ENCODE measurements at places on chromosomes 1 and 21. TPM values are rescaled to one million over a fixed set of nuclear protein-coding genes. Genes with fewer than 3 reads are reported as not detected.
A peak's percentile ranks its signal among the peaks of the same experiment; 100 is the strongest.

Gene GLIS1
- 2.5 TPM for polyA plus RNA-seq

Gene TFF1
- not detected for polyA plus RNA-seq

DNA sequence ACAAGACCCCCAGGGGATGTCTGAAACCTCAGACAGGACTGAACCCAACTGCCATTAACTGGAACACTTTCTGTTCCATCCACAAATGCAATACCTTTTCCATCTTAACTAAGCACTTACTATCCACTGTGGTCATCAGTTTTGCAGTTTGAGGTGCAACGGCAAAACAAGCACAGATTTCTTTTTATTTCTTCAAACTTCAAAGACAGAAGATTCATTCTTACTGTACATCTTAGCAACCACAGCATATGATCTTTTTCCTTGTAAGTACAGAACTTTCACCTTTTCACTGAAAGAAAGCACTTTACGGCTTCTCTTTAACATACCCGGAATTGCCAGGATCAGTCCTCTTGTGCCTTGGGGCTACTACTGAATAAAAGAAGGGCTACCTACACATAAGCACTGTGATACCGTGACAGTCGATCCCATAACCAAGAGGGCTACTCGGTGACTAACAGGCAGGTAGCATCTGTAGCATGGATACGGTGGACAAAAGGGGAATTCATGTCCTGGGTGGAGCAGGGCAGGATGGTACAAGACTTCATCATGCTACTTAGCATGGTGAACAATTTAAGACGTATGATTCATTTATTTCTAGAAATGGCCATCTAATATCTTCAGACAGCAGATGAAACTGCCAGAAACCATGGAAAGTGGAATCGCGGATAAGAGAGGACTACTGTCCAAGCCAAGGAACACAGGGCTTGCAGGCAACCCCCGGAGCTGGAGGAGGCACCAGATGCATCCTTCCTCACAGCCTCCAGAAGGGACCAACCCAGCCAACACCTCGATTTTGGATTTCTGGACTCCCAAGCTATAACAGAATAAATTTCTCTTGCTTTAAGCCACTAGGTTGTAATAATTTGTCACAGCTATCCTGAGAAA, 18.4 kb downstream of the ERG start:
- DNase-seq = no peak

DNA sequence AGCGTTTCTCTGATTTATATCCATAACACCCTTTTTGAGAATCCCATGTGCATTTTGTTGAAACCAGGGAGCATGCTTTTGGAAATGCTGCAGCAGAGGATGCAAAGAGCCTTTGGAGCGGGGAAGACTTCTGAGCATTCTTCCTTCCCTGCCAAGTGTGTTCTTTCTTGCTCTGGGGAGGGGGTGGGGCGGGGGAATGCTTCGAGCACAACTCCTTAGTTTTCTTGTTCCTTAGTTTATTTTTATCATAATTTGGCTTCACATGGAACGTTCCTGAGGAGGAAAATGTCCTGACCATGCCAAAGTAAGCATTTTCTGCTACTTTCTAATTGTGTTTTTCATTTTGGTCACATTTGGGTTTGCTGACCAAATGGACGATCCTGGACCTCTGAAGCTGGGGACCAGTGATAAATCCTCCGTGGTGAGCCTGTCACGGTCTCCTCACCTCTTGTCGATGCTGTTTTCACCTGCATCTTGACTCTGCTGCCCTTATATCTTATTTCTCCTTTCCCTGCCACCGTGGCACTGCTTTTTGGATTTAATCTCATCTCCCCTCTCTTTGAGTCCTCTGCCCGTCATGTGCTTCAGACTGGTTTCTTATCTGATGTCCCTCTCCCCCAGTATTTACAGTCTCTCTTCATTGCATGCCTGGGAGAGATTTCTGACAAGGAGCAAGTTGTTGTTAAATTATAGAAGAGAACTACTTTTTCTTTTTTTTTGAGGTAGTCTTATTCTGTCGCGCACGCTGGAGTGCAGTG, 2.4 kb downstream of the CTPS1 start:
- DNase-seq = no peak

DNA sequence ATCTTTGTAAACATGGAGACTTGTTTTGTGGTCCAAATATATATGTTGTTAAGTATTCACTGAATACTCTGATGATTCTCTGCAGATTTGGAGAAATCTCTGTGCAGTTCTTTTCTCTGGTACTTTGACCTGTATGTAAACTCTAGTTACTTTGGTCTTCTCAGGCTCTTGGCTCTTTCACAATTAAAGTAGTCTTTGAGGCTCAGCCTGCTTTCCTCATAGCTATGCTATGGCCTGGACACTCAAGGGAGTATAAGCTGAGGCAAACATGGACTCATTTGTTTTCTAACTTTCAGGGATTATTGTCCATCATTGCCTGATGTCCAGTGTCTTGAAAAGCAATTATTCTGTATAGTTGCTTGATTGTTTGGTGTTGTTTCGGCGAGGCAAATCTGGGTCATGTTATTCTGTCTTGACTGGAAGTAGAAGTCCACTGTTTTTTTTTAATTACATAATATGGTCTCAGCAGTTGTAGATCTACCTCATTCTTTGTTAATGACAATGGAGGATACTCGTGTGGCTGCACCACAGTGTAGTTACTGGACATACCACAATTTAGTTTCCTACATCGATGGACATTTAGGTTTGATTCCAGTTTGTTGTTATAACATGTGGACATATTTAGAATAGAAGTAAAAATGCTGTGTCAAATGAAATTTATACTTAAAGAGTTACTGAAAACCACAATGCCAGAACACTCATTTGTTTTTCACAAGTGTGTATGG, 9.2 kb downstream of the PTBP2 start:
- no peak for DNase-seq

DNA sequence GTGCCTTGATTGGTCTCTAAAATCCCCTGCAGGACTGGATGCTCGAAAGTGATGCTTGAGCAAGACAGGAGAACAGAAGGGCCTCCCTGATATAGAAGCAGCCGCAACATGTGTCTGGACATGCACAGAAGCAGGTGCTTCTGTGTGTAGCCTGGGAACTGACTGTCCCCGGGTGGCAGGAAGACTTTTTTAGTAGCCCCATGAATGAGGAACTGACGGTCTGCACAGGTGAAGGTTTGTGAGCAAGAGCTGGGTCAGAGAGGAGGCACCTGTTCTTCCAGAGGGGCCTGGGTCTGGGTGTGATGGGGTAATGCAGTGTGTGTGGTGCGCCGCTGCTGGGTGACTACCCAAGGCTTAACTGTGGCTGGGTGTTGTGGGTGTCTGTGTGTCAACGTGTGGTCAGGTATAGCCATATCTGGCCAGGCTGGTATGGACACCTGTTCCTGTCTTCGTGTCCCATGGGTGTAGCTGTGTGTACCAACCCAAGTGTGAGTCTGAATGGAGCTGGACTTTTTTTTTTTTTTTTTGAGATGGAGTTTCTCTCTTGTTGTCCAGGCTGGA, 39.1 kb upstream of the FOXO6 start:
- DNase-seq = no peak

- no peak for DNase-seq
Measured at GRCh38 chr1:209485167-209485566, 98.3 kb upstream of the CAMK1G start.

DNA sequence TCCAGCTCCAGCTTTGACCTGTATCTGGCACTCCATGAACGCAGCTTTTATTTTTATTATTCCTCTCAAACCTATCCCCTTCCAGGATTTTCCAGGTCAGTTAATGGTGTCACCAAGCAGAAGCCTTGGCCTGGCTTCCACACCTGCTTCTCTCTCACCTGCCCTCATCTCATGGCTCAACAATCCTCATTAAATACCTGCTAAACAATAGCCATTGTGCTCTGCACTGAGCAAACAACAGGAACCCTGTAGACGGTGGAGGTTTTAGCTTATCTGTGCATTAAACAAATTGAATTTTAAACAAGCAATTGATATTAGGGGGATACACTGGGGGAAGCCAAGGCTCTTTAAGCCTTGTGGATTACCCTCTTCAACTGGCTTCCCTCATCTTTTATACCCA, 15.3 kb downstream of the PYCR2 start:
- DNase-seq = no peak

DNA sequence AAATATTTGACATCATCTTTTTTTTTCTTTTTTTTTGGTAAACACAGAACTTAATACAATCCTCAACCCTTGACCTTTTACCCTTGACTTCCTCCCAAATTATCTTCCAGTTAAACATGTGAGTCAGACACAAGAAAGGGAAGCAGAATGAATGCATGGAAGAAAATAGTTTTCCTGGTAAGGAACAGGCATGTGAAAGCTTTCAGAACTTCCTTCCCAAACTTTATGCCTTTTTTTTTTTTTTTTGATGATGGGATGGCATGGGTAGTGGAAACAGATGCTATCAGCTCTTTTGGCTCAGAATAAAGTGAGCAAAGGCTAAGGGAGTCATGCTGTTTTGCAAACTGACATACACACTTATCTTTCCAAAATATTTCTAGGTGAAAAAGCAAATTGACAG, 1079.1 kb downstream of the TTLL7 start:
- DNase-seq = no peak

DNA sequence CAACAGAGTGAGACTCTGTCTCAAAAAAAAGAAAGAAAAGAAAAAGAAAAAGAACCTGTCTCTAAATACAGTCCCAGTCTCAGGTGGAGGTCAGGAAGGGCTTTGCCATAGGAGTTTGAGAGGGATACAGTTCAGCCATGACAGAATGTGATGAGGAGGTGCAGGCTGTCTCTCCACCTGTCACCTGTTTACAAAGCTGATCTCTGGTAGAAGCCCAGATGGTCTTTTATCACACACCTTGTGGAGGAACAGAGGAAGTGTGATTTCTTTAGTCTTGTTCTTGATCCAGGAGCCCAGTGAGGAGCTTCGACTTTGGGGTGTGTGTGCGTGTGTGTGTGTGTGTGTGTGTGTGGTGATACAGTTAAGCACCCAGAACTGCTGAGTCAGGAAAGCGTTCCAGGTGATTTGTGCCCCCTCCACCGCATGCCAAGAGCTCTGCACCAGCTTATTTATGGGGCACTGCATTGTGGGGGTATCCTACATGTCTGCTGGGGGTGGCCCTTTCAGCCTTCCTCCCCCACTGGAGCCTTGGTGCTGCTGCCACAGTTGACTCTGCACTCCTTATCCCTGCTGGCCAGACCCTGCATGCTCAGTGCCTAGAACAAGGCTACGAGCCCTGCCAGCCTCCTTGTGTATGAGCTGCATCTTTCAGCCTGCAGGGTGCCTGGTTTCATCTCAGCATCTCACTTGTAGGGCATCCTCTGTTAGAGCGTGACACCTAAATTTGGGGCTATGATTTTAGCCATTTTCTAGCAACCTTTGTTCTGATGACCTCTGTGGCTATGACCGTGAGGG, 19.3 kb downstream of the DOP1B start:
- DNase-seq = no peak

DNA sequence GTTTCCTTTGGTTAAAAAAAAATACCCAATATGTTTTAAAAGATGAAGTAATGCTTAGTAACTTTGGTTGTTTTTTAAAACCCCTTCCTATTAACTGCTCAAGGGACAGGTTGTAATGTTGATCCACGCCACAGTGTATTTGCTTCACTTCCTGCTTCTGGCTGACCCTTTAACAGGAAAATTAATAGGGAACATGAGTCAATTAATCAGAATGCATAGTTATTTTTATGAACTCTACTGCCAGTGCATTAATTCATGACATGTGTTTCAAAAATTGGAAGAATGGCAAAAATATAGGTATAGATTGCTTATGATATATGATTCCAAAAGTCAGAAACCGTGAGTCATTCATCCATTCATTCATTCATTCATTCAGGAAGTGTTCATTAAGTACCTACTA, 204.8 kb downstream of the SETD4 start:
- no peak for DNase-seq

GRCh38 chr1:99808391-99809115, 41.6 kb upstream of the AGL start:
- peak; percentile 90 for DNase-seq

GRCh38 chr1:7426780-7427604, 344.1 kb upstream of the VAMP3 start:
- no peak for DNase-seq

- peak; percentile 97 for DNase-seq
Measured at GRCh38 chr1:1511533-1512285, at the start of gene ATAD3A. Gene ATAD3A, plus strand, starts transcription at chr1:1512162. Its CDS starts 107 bp downstream, at chr1:1512269.

DNA sequence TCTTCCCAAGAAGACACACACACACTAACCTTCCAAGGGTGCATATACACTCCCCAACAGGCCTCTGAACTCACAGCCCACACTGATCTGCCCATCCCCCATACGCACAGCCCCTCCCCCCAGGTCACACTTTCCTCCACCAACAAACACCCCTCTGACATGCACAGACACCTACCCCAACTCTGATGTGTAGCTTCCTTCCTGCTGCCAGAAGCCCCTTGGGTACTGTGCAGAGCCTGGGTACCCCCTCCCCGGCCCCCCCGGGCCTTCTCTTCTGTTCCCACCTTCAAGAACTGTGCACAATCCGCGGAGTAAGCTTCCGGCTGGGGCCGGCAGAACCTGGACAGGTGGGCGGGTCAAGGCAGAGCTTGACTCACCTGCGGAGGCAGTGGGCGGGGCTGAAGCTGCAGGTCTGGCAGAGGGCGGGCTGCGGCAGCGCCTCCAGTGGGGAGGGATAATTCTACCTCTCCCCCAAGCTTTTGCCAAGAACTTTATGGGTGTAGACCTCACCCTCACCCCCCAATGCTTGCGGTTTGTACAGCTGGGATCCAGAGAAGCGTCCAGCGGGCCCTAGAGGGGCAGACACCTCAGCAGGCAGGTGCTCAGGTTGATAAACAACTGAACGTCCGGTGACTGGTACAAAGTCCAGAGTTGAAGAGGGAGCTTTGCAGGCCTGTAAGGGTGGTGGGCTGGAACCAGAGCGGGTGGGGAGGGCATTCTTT, at the start of gene C1orf210:
TSS of gene C1orf210 (minus strand) at position 313 of the 722 bp plus-strand sequence. CDS start 2,311 bp downstream, outside the sequence.
- peak; percentile 66 for DNase-seq

GRCh38 chr1:4931486-4931885, 277.1 kb downstream of the AJAP1 start:
- no peak for DNase-seq

DNA sequence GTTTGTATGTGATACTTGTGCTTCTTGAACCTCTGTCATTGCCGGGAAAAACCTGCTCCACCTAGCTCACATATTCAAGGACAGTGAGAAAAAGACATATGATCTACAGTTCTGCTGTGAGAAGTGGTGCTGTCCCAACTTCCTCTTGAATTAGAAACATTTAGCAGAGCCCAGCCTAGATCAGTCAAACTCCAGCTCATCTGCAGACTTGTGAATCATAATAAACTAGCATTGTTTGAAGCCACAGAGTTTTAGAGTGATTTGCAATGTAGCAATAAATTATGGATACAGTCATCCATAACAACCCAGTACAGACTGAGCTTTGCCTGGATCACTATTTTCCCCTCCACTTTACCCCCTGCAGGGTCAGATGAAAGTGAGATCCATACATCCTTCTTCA, 497.8 kb downstream of the PLA2G4A start:
- no peak for DNase-seq
